ENCODE measurements at places on chromosomes 16 and 17.

DNA sequence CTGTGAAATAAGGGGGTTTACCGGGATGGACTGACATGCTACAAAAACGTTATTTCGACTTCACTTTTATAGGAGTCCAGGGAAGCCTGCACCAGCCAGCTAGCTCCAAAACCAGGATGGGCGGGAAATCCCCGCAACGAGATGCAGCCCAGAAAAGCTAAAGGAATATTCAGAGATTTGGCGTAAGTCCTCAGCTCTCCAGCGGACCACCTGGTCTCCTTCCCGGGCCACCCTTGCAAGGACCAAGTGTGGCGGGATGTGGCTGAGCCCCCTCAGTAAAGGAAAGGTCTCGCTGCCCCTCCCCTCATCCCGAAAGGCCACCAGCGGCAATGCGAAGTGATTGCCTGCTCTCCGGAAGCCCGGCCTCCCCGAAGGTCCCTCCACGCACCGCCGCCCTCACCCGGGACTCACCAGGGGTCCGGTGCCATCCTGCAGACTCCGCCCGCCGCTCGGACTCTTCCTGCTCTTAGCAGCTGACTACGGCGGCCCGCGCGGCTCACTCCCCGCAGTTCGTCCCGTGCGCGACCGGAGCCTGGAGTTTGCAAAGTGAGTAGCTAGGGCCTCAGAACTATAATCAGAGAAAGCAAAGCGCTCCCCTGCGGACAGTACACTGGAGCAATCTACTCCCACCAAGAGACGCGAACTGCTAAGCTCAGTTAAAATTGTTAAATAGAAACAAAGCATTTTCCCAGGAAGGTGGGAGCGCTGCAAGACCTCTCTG, at the start of gene STX8:
TSS of gene STX8 (minus strand) at position 440 of the 721 bp plus-strand sequence. CDS start at position 428, 12 bp downstream.
- no peak for DNase-seq

- no peak for DNase-seq
Observed at GRCh38 chr17:31926100-31926729, 10.6 kb upstream of the SUZ12 start.

DNA sequence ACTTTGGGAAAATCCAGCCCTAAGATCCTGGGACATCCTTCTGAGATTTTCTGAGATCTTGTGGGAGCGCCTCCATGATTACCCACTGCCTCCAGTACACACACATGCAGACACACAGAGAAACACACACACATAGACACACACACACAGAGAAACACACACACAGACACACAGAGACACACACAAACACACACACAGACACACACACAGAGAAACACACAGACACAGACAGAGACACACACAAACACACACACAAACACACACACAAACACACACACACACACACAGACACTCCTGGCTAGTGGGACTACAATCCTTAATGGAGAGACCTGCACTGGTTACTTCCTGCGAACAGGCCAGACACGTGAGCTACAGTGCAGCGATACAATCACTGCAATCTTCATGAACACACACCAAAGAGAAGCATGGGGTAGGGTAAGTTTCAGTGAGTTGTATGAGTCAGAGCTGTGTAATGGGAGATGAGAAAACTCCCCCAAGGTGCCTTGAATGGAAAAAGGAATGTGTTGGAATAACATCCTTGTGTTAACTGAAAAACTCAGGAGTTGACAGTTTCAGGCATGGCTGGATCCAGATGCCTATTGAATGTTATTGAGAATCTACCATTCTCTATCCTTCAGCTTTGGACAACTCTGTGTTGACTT, 79.5 kb downstream of the SLC6A2 start:
- DNase-seq: no peak

GRCh38 chr17:36545077-36545464, 352 bp downstream of the GGNBP2 start:
- no peak for DNase-seq

GRCh38 chr17:14429084-14429483, 128.2 kb downstream of the HS3ST3B1 start:
- DNase-seq: no peak

Data from NCI-H2081 treated with DMSO at 0.1 percent for 48 hours (cell line).